ENCODE measurements at places on chromosomes 2 and 18.

DNA sequence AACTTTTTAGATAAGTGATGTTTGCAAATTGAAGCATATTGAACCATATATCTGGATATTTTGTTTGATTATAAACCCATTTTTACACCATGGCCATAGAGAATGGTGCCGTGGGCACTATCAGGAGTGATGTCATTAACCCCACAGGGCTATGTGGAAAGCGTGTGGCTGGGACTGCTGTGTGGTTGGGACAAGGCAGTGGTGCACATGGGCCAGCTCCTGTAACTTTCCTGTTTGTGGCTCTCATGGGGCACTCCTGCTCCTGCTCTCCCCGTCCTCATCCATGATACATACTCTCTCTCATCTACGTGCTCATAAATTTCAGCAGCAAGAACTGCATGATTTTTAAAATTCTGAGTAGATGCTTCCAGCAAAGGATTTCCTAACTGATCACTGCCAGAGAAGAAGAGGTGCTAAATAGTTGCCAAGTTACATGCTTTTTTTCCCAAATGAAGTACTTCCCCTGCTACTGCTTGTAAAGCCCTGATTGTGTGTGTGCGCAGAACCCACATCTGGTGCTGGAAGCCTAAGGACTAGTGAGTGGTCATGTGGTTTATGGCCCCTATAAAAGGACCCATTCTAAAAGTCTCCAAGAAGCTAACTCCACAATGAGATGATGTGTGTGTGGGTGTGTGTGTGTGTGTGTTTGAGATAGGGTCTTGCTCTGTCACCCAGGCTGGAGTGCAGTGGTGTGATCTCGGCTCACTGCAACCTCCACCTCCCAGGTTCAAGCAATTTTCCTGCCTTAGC is 240.8 kb downstream of the NEDD4L start:
- no peak for DNase-seq

GRCh38 chr2:239223310-239224198 is 177.3 kb downstream of the HDAC4 start:
- DNase-seq, result no peak

DNA sequence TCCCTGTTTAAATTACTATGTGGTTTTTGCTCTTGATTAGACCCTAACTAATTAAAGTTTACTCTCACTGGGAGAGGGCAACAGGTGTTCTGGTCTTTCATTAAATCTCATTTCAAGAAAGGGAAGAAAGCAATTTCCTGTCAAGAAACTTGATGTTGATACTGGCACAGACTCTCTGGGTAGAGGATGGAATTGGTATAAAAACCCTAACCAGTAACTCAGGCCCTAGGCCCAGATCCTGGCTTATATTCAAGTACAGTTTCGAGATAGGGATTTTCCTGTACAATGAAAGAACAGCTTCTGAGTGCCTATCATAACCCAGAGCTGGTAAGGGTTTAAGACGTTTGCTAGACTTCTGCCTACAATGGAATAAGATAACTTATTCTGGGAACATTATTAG is 61.6 kb upstream of the ACYP2 start:
- DNase-seq, result no peak

DNA sequence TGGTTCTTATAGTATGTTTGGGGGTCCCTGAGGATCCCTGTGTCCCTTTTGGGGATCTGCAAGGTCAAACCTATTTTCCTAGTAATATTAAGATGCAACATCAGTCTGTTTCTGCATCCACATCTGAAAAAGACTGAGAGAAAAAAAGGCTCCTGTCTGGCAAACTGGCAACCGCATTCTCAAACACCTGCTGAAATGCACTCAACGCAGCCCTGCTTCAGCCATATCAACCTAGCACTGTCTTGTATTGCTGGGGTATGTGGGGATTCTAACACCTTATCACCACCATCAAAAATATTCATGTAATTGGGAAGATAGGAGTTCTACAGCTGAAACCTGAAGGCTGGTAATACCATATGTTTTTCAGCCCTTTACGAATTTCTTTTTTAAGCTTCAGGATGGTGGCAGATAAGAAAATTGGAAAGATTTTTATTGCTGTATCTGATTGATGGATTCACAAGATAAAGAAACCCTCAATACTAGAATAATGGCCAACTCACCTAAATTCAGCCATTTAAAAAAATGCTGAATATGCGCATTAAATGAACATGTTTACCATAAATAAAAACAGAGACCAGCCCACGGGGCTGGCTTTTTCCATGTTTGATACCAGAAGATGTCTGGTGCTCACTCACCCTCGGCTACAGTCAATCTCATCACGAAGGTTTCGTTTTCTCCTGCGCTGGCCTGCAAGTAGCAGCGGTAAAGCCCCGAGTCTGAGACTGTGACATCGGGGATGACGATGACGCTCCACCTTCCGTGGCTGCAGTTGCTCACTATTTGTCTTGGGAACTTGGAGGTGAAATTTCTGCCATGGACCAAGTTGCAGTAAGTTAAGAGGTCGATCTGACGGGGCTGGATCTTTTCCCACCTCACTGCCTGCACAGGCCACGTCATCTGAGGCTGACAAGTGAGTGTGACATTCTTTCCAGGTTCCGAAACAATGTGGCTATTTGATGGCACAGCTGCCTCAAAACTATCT is 52.3 kb downstream of the CD226 start:
- DNase-seq, result no peak

- DNase-seq, result peak; percentile 23
Measured at GRCh38 chr18:51137026-51137729, 60.3 kb downstream of the MEX3C start.

DNA sequence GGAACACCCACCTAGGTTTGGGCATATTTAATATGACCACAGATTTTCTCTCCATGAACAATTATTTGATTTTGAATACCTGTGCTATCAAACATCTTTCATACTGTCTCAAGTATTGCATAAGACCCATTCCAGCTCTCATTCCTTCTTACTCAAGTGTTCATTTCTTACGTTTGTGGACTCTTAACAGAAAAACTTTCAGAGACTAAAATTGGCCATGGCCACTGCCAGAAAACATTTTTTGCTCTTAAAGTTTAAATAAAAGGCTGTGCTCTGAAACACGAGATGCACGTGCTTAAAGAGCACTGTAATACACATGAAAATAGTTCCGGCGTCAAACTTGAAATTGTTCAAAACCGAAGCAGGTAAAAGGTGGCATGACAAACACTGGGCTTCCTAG is 89.3 kb downstream of the LIMS1 start:
- DNase-seq, result no peak

DNA sequence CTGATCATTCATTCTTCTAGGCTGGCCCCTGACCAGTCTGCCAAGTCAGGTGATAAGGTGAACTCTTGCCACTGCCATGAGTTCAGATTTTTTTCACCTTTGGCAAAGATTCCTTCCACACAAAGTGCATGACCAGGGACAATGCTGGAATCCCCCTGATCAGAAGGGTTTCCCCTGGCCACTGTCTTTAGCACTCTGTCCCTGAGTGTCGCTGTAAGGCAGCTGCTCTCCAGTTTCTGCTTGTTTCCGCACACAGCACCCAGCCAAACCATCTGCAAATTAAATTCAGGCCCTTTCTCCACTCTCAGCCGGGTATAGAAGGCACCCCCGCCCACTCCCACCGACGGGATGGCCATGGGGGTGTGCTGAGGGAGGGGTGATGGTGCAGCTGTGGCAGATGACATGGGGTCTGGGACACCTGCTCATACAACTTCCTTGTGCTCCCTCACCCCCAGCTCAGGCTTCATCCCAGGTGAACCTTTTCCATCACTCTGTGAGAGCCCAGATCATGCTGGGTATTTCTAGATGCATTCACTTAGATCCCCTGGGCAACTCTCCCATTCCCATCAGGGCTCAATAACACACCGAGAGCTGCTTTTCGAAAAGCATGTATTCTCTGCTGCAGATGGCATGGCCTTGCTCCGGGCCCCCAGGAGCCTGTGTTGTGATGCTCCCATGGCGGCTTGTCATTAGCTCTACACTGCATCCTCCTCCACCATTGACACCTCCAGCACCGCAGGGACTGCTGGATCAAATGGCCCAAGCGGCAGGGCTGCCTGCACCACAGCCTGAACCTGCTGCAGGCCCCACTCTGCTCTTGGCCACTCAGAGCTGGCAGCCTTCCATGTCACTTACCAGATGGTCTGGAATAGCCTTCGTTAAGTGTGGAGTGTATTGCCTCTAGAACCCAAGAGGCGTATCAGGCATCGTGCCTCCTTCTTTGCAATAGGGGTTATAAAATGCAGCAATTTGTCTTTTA is 52.3 kb upstream of the ROCK2 start:
- no peak for DNase-seq

DNA sequence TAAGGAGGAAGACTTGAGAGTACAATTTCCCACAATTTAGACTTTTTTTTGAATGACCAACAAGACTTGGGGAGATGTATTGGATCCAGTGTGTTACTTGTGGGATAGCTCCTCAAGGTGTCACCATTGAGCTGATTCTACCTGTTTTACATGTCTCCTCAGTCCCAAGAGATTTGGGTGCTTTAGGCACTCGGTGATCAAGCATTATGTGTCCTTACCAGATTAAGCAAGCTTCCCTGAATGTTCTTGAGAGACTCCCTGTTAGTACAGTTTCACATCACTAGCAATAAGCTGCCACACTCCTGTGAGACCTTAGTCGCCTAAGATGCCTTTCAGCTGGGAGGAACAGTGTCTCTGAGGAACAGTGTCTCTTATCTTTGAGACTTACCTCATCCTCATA is 384.3 kb upstream of the SYT4 start:
- peak; percentile 64 for DNase-seq

DNA sequence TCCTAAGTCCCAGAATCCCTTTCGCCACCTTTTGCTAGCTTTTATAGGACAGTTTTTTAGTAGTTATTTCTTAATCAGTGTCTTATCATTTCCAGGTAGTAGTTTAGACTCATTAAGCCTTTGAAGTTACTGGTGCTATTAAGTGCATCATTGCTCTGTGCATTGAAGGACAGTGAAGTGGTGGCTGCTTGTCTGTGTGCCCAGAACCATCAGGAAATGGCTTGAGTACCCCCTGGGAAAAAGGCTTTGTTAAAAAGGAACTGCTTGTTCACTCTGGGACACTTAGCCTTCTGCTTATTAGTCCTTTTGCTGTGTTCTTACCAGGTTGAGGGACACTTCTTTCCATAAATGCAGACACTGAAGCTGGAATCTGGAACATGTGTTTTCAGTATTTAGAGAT is 30.0 kb downstream of the DTNA start:
- no peak for DNase-seq

GRCh38 chr2:161814008-161814660 is 189.9 kb downstream of the SLC4A10 start:
- no peak for DNase-seq

- peak; percentile 36 for DNase-seq
Measured at GRCh38 chr18:72720116-72720515, 147.7 kb downstream of the NETO1 start.

DNA sequence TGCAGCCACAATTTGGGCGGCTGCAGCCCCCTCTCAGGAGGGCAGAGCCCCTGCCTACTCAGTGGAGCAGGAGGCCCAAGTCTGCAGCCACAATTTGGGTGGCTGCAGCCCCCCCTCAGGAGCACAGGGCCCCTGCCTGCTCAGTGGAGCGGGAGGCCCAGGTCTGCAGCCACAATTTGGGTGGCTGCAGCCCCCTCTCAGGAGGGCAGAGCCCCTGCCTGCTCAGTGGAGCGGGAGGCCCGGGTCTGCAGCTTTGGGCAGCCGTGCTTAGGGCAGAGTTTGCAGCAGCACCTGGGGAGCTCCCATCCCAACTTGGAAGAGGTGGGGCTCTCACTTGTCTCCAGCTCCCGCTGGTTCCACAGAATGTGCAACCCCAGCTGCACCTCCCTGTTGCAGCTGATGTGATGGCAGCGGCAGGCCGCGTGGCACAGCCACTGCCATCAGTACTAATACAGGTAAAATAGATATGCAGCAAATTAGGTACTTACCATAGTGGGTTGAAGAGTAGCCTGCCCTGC is 99.4 kb downstream of the TWIST2 start:
- DNase-seq, result no peak

- DNase-seq, result no peak
Measured at GRCh38 chr18:65846107-65846506, 95.3 kb downstream of the CDH7 start.

DNA sequence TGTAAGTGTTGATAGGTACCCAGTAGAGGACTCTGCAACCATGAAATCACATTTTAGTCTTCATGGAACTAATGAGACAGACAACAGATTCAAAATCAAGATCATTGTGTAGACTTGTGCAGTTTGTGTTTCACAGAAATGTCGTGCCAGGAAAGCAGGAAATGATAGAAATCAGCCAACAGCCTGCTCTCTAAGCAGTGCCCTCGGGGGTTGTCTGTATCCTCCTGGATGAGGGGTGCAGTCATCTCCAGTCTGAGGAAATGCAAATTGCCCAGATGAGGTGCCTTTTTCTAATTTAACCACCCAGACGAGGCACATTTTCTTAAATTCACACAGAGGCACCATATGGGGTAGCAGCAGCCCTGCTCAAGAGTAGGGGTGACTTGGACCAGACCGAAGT is 663.1 kb downstream of the XIRP2 start:
- no peak for DNase-seq

- no peak for DNase-seq
Measured at GRCh38 chr2:134190807-134191203, 63.1 kb upstream of the MGAT5 start.

- no peak for DNase-seq
Measured at GRCh38 chr2:60515721-60516226, 37.7 kb downstream of the BCL11A start.

Data from NCI-H146 (cell line).